ENCODE measurements at places on chromosomes 5 and 9.

GRCh38 chr9:68505681-68506409 is 34.8 kb downstream of the TMEM252 start:
- DNase-seq: no peak

GRCh38 chr5:71586052-71586940 is 844 bp upstream of the MCCC2 start:
- no peak for DNase-seq

DNA sequence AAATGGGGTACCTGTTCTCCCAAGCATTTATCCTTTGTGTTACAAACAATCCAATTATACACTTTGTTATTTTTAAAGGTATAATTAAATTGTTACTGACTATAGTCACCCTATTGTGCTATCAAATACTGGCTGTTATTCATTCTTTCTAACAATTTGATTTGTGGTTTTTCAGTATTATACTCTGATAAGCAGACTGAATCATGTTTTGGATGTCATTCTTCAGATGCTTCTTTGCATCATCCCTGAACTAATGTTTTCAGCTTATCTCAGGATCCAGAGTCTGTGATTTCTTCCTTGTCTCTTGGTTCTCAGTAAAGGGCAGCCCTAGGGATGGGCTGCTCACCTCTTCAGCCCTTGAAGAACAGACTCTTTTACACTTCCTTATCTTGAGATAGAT is 177.8 kb upstream of the SGCD start:
- DNase-seq: no peak

- no peak for DNase-seq
Measured at GRCh38 chr5:124511791-124512190, 234.6 kb downstream of the ZNF608 start.

GRCh38 chr5:67021962-67022361 is 174.6 kb downstream of the CD180 start:
- no peak for DNase-seq

- no peak for DNase-seq
Measured at GRCh38 chr5:135942202-135942771, 12.5 kb downstream of the LECT2 start.

DNA sequence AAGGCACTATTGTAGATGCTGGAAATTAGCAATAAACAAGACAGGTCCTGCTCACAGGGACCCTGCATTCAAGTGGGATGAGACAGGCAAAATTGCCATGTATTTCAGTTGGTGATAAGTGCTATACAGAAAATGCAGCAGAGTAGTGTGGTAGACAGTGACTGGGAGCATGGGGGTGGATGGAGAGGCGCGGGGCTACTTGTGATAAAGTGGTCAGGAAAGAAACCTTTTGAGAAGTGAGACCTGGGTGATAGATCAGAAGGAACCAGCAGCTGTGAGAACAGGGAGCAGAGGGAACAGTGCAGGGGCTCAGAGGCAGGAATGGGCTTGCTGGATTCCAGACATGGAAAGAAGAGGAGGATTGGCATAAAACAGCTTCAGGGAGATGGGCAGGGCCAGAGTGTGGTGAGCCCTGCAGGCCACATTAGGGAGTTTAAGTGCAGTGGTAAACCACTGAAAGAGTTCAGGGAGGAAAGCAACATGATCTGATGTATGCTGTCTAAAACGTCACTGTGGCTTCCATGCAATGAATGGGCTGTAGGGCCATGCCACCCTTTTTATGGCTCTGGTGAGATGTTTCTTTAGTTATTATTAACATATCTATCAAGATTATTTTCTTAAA is 7.3 kb downstream of the CRHBP start:
- no peak for DNase-seq

DNA sequence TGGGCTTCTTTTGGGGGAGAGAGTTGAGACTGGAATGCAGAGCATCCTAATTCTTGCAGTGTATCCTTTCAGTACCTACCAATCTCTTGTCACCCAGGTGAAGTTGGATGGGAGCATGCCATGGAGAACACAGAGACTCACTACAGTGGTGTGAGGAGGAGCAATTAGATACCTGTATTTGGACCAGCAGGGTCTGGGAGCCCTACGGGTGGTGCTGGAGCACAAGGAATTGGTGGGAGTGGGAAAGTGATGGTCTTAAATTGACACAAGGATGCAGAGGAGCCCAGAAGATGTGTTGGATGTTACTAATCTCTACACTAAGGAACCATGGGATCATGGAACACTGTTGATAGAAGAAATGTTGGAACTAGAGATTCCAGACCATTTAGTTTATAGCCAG is 212.7 kb downstream of the CHSY3 start:
- no peak for DNase-seq

DNA sequence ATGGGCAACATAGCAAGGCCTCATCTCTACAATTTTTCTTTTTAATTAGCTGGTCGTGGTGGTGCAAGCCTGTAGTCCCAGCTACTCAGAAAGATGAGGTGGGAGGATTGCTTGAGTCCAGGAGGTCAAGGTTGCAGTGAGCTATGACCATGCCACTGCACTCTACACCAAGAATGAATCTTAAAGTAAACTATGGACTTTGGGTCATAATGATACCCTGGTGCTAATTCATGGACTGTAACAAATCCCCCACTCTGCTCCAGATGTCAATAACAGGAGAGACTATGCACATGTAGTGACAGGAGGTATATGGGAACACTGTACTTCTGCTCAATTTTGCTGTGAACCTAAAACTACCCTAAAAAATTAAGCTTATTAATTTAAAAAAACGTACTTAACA is 155.4 kb downstream of the CEMIP2 start:
- DNase-seq: no peak

DNA sequence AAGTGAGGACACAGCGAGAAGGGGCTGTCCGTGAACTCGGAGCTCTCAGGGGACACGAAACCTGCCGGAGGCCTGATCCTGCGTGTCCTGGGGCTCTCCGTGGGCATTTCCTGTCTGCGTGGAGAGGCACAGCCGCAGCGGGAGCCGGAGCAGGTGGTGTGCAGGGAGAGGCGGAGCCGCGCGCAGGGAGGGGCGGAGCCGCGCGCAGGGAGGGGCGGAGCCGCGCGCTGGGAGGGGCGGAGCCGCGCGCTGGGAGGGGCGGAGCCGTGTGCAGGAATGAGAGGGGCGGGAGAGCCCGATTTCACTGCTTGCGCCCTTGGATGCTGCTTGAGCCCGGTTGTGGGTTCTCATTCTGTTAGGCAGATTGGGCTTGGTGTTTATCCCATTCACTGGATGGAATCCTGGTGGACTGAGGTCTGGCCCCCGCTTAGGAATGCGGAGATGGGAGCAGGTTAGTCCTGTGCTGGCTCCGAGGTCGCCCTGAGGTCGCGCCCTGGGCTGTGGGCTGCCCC is 26.7 kb downstream of the NDUFS6 start:
- no peak for DNase-seq

- DNase-seq: no peak
Measured at GRCh38 chr5:77012601-77013000, 17.6 kb upstream of the AGGF1 start.

- DNase-seq: no peak
Measured at GRCh38 chr9:35714579-35715252, 17.3 kb downstream of the TLN1 start.

DNA sequence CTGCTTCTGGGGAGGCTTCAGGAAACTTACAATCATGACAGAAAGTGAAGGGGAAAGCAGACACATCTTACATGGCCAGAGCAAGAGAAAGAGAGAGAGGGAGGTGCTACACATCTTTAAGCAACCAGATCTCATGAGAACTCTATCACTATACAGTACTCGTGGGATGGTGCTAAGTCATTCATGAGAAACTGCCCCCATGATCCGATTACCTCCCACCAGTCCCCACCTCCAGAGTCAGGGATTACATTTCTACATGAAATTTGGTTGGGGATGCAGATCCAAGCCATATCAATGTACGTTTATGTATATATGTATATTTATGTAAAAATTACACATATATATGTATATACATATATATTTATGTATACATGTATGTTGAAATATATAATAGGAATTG is 54.4 kb upstream of the CCDC112 start:
- DNase-seq: no peak

DNA sequence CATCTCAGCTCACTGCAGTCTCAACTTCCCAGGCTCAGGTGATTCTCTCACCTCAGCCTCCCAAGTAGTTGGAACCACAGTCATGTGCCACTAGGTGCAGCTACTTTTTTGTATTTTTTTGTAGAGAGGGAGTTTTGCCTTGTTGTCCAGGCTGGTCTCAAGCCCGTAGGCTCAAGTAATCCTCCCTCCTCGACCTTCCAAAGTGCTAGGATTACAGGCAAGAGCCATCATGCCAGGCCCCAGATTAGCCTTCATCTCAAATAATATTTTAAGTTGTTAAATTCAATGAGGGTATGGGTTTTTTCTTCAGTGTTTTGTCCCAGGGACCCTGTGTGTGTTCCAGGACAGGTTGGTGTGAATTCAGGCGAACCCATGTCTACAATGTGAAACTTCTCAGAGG is 12.5 kb upstream of the RFESD start:
- DNase-seq: no peak

- DNase-seq: no peak
Measured at GRCh38 chr5:107878661-107879060, 207.9 kb upstream of the EFNA5 start.

DNA sequence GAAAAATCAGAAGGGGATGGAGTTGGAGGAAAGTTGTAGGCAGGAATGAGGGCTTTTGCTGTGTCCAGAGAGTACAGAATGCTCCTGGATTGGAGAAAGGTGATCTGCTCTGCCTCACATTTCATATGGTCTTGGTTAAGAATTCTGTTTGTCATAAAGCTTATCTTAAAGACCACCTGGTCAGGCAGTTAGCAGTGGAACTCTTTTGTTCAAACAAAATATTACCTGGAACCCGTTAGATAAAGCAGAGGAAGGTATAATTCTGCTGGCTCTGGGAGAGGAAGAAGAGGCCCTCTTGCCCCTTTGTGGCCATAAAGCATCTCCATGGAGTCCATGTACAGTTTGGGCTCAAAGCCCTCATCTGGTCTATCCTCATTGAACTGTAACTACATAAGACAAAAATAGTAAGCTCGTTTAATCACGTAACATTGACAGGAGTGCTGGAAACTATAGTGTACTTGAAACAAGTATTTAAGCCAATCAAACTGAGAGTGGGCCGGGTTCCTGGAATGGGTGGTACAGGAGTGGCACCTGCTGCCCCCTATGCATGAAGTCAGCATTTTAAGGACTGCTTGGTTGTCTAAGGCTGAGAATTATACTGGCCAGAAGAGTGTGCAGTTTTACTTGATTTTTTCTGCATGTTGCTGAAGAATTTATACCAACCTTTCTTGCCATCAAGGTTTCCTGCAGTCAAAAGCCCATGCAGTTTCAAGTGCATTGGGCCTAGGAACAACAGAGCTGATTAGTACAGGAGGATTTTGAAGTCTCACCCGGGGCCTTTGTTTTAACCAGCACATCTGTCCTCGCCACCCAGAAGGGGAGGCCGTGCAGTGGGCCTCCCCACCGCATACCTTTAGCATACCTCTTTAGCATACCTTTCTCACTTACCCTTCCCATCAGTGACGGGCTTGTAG is 39.9 kb downstream of the STXBP1 start:
- DNase-seq: no peak

GRCh38 chr9:90062982-90063381 is 458.2 kb downstream of the GADD45G start:
- DNase-seq: no peak

DNA sequence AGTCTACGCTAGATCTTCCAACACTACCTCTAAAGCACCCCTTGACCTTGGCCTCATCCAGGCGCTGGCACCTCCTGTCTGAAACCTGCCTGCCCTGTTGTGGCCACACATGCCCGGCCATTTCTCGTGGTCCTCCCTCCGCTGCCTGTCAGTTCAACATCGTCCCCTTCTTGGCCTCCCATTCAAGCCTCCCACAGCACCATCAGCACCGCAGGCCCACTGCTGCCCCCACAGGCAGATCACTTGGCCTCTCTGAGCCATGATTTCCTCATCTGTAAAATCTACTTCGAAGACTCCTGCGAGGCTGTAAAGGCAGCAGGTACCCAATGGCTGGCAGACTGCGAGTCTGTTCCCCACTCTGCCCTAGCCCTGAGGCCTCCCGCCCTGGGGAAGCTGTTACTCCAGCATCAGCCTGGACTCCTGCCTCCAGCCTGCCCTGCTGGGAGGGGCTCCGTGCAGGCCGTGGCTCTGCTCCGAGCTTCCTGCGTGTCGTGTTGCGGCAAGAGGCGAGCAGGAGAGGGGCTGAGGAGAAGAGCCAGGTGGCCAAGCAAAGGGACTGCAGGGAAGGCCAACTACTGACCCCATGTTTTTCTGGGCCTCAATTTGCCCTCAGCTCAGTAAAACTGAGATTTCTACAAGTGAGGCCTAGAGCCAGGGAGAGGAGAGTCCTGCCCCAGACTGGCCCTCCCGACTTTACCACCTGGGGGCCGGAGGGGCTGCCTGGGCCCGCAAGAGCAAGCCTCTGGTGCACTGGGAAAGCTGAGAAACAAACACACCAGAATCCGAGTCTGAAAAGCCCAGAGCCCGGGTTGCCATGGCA is 70.5 kb upstream of the LRRTM2 start:
- no peak for DNase-seq

GRCh38 chr5:10151656-10152055 is 98.0 kb downstream of the ATPSCKMT start:
- DNase-seq: no peak

DNA sequence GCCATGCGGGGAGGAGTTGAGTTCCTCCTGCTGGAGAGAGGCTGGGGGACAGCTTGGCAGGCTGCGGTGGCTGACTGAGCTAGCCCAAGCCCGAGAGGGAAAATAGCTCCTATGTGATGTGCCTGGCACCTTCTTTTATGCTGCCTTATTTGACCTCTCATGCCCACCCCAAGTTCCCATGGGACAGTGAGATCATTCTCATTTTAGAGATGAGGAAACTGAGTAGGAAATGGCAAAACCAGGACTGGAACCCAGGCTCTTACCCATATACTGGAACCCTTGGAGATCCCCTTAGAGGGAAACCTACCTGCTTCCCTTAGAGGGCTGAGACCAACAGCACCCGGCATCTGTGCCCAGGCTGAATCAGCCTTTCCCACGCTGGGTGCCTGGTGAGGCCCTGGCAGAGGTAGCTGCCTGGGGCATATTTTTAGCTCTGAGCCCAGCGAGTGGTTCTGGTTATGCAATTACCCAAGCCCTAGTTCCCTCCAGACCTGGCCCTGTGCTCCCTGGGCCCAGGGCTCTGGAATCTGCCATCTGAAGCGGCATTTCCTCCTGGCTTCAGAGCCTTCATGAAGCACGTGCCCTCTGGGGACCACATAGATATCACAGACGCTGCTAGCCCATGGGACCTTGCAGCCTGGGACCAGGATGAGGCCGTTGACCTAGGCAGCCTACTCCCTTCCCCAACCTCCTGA is 23.6 kb downstream of the COL27A1 start:
- DNase-seq: no peak

All from LNCaP clone FGC (cell line).